ENCODE measurements at places on chromosomes 1 and 21. TPM values are rescaled to one million over a fixed set of nuclear protein-coding genes. Genes with fewer than 3 reads are reported as not detected.

- H3K4me3 ChIP-seq = no peak overlapping the region
- DNase-seq = no peak
- H3K27ac ChIP-seq = no peak overlapping the region
- peaks cover 2% of the 10 kb centered on the region for H3K27me3 ChIP-seq
- peaks cover 3% of the 10 kb centered on the region for H3K4me1 ChIP-seq
These were observed 80.2 kb downstream of the VPS26C start for GRCh38 chr21:37186983-37187382.

DNA sequence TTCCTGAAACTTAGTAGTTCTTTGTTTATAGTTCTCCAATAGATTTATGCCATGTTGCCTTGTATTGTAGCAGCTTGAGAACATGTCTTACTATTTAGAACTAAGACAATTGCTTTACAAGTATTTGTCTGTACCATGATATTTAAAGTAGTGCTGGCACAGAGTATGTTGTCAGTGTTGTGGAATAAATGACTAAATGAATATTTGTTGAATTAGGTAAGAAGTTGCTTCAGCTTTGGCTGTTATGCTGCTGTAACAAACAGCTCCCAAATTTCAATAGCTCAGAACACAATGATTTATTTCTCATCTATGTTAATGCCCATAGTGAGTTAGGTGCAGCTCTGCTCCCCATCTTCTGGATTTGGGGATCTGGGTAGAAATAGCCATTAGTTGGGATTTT is 90.2 kb upstream of the VCAM1 start:
- no peak overlapping the region for H3K4me3 ChIP-seq
- H3K27me3 ChIP-seq = peaks cover 2% of the 10 kb centered on the region
- no peak for DNase-seq
- H3K27ac ChIP-seq = no peak overlapping the region

- peaks cover 1% of the 10 kb centered on the region for H3K27me3 ChIP-seq
- H3K4me3 ChIP-seq = no peak overlapping the region
- no peak overlapping the region for H3K27ac ChIP-seq
- no peak for DNase-seq
- peaks cover 82% of the 10 kb centered on the region for H3K4me1 ChIP-seq
These were observed 46.1 kb downstream of the PKN2 start for GRCh38 chr1:88730132-88730675.

DNA sequence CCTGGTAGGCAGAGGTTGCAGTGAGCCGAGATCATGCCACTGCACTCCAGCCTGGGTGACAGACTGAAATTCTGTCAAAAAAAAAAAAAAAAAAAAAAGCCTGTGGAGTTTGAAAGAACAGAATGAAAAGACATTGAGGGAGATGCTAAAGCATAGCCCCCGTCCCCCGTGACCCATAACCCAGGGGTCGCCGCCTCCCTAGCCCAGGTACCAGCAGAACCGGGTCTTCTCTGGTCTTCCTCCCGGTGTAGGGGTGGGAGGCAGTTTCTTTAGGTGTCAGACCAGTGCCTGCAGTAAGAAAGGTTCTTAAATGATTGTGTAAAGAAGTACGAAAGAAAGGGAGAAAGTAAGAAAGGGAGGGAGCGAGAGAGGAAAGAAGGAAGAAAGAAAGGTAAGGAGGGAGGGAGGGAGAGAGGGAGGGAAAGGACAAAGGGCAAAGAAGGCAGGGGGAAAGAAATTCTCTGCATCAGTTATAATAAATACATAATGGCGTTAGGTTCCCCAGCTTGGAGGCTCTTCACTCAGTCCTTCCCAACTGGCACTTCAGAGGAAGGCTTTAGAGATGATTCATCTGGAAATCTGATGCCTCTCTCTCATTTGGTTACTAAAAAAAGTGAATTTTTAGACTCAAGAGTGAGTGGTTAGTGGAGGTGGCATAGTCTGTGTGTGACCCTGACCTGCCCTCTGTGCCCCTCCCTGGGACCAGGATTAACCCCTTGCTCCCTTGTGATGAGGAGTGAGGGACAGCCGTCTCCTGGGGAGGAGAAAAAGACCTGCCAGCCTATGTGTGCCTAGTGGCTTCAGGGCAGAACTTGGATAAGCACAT is 1.1 kb downstream of the IL24 start:
- H3K36me3 ChIP-seq = peaks cover 7% of the 10 kb centered on the region
- H3K27ac ChIP-seq = no peak overlapping the region
- H3K27me3 ChIP-seq = no peaks in the 10 kb centered on the region
- DNase-seq = no peak
- H3K4me3 ChIP-seq = no peak overlapping the region
- peaks cover 3% of the 10 kb centered on the region for H3K4me1 ChIP-seq

- H3K36me3 ChIP-seq = no peaks in the 10 kb centered on the region
- H3K4me3 ChIP-seq = no peak overlapping the region
- DNase-seq = no peak
These were observed 17.7 kb downstream of the TP73 start for GRCh38 chr1:3669971-3670431.

- DNase-seq = no peak
- no peak overlapping the region for H3K27ac ChIP-seq
- no peak overlapping the region for H3K4me3 ChIP-seq
- no peaks in the 10 kb centered on the region for H3K36me3 ChIP-seq
- no peaks in the 10 kb centered on the region for H3K4me1 ChIP-seq
These were observed 196.1 kb upstream of the CAMK1G start for GRCh38 chr1:209387271-209387968.

- no peak overlapping the region for H3K4me3 ChIP-seq
- no peaks in the 10 kb centered on the region for H3K36me3 ChIP-seq
- no peak for DNase-seq
These were observed 173.9 kb downstream of the DUSP10 start for GRCh38 chr1:221567859-221568507.

GRCh38 chr1:2061065-2061778 is 11.0 kb downstream of the PRKCZ start:
- H3K4me3 ChIP-seq = no peak overlapping the region
- no peak overlapping the region for H3K27ac ChIP-seq

DNA sequence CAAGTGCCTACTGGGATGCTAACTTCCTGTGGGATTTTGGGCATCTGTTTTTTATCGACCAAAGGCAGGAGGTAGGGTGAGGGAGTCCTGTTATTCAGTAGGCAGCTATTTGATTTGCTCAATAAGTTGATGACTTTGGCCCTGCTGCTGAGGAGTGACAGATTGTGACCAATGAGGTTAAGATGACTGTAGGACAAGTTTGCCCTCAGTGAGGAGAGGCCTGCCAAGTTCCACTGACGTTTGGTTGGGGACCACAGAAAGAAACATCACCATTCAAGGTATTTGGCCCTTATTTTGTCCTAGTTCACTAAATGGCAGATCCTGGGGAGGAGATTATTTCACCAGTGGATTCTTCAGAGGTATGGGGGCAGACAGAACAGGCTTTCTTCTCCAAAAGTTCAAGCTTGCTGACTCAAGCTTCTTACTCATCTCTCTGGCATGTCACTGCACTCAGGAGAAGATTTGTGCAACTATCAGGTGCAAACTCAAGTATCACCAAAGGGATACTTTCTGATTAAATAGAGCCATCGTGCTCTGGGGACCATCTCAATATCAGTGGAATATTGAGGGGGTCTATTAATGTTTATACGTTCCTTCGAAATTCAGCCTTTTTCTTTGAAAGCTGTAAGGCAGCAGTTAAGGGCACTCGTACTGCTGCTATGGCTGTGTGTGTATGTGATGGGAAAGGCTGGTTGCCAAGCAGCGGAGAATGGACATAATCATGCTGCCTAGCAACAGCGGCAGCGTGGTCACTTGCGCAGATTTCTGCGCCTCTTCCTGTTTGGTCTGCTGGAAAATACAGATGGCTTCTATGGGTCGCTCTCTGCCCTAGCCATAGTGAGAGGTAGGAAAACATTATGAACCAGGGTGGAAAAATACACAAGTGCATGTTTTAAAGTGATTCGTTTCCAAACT is 78.7 kb downstream of the PBX1 start:
- H3K36me3 ChIP-seq = no peaks in the 10 kb centered on the region
- H3K27ac ChIP-seq = no peak overlapping the region
- no peak for DNase-seq
- peaks cover 7% of the 10 kb centered on the region for H3K27me3 ChIP-seq
- no peaks in the 10 kb centered on the region for H3K4me1 ChIP-seq
- H3K4me3 ChIP-seq = no peak overlapping the region

- no peaks in the 10 kb centered on the region for H3K4me1 ChIP-seq
- DNase-seq = no peak
- H3K4me3 ChIP-seq = no peak overlapping the region
- peaks cover 2% of the 10 kb centered on the region for H3K27me3 ChIP-seq
- H3K27ac ChIP-seq = no peak overlapping the region
These were observed 186.2 kb downstream of the C1orf94 start for GRCh38 chr1:34362949-34363348.

CNR2 gene
- polyA plus RNA-seq = 9.5 TPM

SSBP3 gene
- 21.1 TPM for polyA plus RNA-seq

INAVA gene
- not detected for polyA plus RNA-seq

IL22RA1 gene
- not detected for polyA plus RNA-seq

C1orf141 gene
- not detected for polyA plus RNA-seq

PPM1J gene
- 0.19 TPM for polyA plus RNA-seq

NTMT2 gene
- polyA plus RNA-seq = not detected
